Mesothelial cell of epicardium (in vitro differentiated cells): ENCODE measurements at places on chromosomes 1 and 21. TPM values are rescaled to one million over a fixed set of nuclear protein-coding genes. Genes with fewer than 3 reads are reported as not detected.
A peak's percentile ranks its signal among the peaks of the same experiment; 100 is the strongest.

DNA sequence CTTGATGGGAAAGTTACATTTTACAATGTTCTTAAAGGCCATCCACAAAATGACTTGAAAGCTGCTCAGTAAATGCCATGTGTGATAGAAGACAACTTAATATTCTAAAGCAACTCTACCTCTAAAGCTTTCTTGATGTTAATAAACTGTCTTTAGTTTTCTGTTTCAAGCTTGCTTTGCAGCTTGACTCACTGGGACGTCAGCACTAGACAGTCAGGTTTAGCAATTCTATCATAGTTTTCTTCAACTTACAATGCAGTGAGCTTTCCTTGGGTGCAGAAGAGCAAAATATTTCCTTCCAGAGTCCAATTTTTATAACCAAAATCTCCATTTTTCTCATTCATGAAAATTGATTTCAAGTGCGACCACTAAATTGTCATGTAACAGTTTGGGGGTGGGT lies 273.1 kb downstream of the NTNG1 start:
- no peak for DNase-seq

DNA sequence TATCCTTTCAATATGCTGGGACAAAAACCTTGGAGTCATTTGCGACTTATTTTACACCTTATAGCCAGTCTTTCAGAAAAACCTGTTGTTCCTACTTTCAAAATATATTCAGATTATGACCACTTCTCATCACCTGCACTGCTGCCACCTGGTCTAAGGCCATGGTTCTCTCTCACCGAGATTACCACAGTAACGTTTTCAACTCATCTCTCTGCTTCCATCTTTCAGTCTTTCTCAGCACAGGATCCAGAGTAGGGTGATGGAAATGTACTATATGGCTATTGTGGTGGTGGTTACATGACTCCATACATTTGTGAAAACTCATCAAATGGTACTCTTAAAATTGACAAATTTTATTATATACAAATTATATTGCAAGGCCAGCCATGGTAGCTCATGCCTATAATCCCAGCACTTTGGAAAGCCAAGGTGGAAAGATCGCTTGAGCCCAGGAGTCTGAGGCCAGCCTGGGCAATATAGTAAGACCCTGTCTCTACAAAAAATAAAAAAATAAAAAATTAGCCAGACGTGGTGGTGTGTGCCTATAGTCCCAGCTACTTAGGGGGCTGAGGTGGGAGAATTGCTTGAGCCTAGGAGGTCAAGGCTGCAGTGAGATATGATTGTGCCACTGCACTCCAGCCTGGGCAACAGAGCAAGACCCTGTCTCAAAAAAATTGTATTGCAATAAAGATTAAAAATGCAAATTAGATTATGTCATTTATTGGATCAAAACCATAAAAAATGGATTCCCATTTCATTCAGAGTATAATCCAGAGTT lies 120.9 kb upstream of the PPP2R5A start:
- no peak for DNase-seq

DNA sequence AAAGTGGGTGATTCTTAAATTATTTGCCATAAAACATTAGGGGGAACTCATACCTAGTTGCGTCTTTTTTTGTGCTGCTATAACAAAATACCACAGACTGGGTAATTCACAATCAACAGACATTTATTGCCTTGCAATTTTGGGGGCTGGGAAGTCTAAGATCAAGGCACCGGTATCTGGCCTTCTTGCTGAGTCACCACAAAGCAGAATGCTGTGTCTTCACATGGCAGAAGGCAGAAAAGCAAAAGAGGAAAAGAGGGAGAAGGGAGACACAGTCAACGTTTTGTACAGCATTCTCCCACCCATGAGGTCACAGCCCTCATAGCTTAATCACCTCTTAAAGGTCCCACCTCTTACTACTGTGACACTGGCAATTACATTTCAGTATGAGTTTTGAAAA lies 291.0 kb downstream of the CHRM3 start:
- DNase-seq = no peak

DNA sequence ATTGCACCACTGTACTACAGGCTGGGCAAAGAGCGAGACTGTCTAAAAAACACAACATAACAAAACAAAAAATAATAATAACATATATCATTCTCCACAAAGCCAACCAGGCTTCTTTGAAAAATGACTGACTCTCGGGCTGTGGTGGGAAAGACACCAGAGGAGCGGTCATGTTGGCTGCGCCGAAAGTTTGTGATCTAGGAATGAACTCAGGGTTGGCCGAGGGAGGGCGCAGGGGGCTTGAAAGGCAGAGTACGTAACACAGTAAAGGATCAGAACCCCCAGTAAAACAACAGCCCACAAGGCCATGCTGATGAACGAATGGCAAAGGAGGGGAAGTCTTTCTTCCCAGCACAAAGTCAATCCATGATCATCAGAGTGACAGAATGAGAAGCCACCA lies 4.7 kb downstream of the SLC35E2B start:
- no peak for DNase-seq

The SERTAD4 gene
- total RNA-seq = 7.4 to 8.2 TPM (median 8.1 TPM) in 3 replicates

GRCh38 chr1:112558634-112559033 lies 49.9 kb downstream of the WNT2B start:
- DNase-seq = no peak

DNA sequence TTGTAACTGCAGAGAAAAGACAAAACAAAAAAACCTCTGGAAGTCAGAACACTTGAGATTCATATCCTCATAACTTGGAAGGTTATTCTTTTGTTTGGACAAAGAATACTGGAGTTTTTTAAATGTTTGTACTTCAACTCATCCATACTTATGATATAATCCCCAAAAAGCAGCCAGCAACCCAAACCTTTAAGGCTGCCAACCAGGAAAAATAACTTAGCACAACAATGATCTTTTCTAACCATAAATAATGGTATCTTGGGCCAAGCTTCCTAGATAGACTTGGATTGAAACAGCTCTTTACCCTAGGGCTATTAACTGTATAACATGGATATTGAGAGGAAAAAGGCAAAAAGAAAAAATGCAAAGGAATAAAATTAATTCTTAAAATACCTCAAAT lies 335.1 kb downstream of the LTN1 start:
- DNase-seq = no peak

GRCh38 chr1:20903437-20903836 lies 116.3 kb upstream of the HP1BP3 start:
- no peak for DNase-seq

GRCh38 chr1:224435999-224436398 lies 1.4 kb upstream of the WDR26 start:
- DNase-seq = no peak

The FAM163A gene
- 10.1 to 10.2 TPM (median 10.1 TPM) in 3 replicates for total RNA-seq

The MANEAL gene
- total RNA-seq = 1.4 to 1.8 TPM (median 1.8 TPM) in 3 replicates

DNA sequence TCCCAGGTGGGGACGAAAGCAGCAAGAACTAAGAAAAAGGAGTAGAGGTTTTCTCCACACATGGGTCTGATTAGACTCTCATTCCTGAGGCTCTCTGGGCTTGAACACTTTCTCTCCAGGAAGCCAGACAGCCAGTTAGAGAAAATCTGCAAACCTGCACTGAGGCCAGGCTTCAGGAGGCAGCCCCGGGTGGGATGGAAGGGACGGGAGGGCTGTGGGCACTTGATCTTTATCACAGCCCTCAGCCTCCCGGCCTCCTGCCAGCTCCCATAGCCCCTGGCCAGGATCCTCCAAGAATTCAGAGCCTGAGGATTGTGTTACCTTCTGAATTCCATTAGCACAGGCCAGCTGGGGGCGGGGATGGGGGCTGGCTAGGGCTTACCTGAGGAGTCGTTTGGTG lies 40.1 kb downstream of the SERTAD4 start:
- DNase-seq = no peak

The TRIM46 gene
- total RNA-seq = 5.7 to 6.6 TPM (median 6.3 TPM) in 3 replicates

GRCh38 chr1:22133931-22134324 lies 9.0 kb downstream of the WNT4 start:
- DNase-seq = no peak

DNA sequence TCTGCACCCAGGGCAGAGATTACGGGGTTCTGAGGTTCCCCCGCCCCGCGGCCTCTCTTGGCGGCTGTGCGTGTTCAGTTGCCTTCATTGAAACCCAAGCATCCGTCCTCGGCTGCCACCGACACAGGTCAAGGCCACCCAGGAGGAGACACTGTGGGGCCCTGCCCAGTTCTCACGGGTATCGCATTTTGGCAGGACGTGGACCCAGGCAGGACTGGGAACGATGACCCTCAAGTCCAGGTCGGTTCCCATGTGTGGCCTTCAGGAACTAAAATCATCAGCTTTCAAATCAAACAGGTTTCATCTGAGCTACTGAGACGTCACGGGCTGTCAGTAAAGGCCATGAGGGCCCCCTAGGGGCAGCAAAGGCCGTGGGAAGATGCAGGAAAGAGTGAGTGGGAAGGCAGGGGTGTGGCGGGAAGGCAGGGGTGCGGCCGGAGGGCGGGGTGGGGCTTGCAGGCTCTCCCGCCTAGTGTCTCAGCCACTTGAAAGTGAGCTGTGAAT lies 7.0 kb upstream of the C1orf174 start:
- no peak for DNase-seq

- DNase-seq = no peak
These were observed 85.2 kb upstream of the ABCD3 start for GRCh38 chr1:94332952-94333351.

DNA sequence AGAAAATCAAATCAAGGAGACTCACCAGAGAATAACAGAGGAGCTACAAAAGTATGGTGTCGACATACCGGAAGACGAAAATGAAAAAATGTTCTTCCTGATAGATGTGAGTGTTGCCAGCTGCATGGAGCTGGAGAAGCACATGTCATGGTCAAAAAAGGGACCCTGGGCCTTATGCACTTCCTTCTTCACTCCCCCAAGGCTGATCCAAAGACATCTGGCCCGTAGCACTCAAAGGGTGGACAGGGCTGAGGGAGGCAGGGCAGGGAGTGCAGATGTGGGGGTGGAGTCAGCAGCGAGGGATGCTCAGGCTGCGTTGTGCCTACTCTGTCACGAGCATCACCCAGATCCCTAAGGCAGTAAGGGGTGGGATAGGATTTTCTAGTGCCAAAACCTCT lies 19.4 kb downstream of the MX1 start:
- no peak for DNase-seq

DNA sequence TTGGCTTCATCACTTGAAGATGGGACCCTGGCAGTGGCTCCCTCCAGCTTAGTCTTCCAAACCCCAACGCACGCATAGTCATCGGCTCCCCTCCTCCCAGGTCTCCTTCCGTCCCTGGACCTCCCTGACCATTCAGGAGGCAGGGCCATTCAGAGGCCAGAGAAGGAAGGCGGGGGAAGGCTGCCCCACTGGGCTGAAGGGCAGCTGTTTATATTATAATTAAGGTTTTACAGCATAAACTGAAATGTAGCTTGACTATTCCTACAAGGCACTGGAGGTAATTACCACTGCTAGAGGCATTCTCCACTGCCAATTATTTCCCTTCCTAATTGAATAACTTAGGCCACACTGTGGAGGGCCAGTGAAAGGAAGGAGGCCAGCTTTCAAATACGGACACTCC lies 170.6 kb upstream of the PROX1 start:
- DNase-seq = no peak

GRCh38 chr1:161728376-161729226 lies 7.3 kb downstream of the FCRLB start:
- no peak for DNase-seq

DNA sequence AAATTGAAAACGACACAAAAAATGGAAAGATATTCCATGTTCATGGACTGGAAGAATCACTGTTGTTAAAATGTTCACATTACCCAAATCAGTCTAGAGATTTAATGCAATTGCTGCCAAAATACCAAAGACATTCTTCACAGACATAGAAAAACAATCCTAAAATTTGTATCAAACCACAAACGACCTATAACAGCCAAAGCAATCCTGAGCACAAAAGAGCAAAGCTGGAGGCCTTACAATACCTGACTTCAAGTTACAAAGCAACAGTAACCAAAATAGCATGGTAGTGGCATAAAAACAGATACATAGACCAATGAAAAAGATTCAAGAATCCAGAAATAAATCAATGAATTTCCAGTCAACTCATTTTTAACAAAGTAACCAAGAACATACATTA lies 1077.3 kb downstream of the KCNT2 start:
- DNase-seq = no peak

- DNase-seq = no peak
These were observed 218.0 kb downstream of the DENND1B start for GRCh38 chr1:197557302-197557701.

DNA sequence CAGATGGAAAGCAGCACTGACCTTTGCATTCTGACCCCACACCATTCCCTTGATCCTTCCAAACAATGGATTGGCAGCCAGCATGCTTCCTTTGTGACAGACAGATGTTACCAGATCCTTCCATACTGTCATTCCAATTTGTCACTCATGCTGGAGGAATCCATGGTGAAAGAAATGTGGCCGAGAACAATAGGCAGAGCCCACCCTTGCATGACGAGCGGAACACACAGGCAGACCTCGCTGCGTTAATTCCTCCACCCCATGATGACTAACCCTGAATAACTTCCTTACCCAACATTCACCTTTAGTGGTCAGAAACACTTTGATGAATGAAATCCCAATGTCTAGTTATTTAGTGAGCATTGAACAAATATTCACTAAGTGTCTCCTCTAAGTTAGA lies 45.1 kb downstream of the PDPN start:
- DNase-seq = no peak

DNA sequence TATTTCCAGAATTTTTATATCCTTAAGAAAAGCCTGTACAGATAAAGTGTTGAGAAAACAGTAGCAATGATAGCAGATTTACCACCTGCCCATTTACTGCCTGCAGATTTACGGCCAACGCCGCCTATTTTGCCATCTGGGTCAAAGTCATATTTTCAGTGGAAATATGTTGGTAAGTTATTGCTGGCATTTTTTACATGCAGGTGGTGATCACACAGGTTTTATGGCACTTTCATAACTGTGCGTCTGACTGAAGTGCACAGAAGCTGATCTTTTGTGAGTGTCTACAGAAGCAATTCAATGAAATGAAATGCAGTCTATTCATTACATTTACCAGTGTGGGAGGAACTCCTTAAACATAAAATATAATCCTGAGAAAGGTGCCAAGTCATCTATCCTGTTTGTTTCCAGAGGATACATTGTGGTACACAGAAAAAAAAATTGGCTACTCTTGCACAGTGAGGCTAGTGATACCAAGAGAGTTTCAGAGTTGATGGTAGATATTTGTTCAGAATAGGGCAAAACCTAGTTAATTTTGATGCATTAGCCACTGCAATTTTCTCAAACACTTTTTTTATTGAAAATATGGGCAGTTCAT lies 458.5 kb downstream of the NEGR1 start:
- DNase-seq = no peak

The CHD1L gene
- total RNA-seq = 66.5 to 67.5 TPM (median 67.4 TPM) in 3 replicates

DNA sequence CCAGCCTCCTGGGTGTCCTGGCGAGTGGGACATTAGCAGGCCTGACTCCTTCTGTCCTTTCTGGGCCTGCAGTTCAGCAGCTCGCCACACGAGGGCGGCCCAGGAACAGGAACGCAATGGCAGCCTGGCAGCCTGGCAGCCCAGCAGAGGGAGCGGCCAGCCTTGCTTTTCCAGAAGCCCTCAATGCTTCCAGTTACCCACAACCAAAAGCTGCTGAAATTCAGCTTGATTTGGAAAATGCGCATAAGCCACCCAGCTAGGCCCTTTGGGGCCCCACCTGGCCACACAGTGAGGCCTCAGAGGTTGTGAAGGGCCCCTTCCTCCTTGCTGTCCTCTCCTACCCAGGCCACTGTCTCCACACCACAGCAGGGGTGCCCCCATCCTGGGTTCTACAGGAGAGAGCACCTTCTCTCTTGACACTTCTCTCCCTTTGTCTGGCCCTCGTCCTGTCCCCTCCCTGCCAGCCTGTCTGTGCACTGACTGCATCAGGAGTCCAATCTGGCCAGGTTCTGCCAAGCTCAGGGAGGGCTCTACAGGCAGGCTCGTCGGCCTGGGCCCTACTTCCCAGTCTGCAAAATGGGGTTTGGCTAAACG lies 103.4 kb upstream of the VAMP3 start:
- DNase-seq = peak; percentile 97

GRCh38 chr1:206538086-206538770 lies 30.9 kb downstream of the RASSF5 start:
- DNase-seq = no peak
